DMS79 (cell line): ENCODE measurements at places on chromosomes 1 and 21.

- no peak for DNase-seq
These were observed 2.2 kb upstream of the SPRR4 start for GRCh38 chr1:152968248-152968647.

DNA sequence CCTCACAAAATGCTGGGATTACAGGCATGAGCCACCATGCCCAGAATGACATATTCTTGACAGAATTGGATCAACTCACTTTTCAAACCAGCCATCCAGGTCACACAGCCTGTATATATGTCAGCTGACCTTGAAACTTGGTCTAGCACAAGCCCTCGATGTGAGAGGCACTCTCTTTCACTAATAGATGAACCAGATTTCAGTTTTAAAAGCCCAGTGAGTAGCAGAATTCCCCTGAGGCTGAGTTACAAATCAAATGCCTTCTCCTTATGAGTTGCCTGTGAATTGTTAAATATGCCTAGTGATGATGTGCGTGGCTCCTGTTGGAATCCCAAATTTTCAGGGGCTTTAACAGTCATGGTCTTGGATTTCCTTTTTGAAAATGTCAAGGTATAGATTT, 88.7 kb downstream of the CD247 start:
- DNase-seq, result no peak

GRCh38 chr1:203629507-203630082, 3.0 kb downstream of the ATP2B4 start:
- peak; percentile 14 for DNase-seq

DNA sequence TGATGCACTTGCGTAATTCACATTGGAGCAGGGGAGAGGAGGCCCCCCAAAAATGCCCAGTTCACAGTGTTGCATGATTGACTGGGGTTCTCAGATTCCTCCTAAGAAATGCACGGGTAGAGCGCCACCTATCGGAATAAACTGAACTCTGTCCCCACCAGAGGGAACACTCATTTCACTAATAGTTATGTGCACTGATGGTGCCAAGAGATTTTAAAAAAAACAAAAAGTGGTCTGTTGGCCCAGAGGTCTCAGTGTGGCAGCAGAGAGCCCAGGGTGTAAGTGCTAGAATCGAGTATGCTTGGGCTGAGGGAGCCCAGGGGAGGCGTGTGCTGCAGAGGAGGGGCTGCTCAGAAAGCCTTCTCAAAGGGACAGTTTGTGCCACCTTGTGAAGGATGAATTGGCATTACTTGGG, 6.9 kb downstream of the PINK1 start:
- DNase-seq, result no peak

- no peak for DNase-seq
These were observed 20.0 kb downstream of the METTL13 start for GRCh38 chr1:171801487-171801891.

DNA sequence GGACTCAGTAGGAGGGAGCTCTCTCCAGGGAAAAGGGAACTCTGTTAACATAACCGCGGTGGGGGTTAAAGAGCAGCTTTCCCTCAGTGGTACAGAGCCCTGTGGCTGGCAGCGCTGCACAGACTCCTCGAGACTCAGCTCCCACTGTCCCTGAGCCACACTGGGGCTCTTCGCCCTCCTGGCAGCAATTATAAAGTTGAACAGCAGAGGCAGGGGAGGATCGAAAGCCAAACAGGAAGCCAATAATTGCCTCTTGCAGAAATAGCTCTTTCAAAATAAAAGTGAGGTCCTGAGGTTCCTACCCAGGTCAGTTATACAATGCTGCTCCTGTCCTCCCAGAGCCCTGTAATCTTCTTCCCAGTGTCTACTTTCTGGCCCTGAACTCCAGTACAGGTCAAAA, 77.0 kb downstream of the FAM78B start:
- no peak for DNase-seq

DNA sequence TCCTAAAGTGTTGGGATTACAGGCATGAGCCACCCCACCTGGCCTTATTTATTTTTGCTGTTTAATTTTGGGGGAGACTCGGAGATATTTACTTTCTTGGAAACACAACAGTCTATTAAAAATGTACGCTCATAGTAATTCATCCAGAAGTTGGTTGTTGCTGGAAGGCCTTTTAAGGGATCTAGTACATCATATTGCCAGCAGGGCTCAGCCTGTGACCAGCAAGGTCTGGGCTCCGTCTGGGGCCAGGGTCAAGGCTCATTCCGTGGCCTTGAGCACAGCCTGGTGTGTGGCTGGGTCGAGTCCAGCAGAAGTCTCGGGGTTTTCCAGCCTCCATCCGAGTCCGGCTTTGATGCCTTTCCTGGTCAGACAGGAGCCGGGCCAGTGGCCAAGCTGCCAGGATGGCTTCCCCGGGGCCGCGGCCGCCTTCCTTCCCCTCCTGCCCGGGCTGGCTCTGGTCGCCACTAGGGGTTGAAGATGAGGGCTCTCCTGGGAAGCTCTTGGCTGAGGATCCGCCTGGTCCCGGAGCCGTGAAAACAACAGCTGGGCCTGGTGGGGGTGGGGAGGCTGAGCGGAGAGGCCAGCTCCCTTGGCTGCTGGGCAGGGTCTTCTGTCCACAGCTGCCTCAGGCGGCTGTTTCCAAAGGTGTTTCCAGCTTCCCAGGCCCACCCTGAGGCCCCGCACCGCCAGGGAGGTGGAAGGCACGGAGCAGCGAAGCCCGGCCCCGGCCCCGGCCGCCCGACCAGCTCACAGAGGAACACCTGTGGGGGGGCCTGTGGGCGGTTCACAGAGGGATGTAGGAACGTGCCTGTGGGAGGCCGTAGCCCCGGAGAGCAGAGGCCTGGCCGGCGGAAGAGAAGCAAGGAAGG, 5.1 kb upstream of the VWA1 start:
- DNase-seq, result peak; percentile 61

- DNase-seq, result no peak
These were observed 13.7 kb upstream of the TENT5C start for GRCh38 chr1:117592155-117592554.

- no peak for DNase-seq
These were observed 69.2 kb upstream of the SSBP3 start for GRCh38 chr1:54475357-54475881.

DNA sequence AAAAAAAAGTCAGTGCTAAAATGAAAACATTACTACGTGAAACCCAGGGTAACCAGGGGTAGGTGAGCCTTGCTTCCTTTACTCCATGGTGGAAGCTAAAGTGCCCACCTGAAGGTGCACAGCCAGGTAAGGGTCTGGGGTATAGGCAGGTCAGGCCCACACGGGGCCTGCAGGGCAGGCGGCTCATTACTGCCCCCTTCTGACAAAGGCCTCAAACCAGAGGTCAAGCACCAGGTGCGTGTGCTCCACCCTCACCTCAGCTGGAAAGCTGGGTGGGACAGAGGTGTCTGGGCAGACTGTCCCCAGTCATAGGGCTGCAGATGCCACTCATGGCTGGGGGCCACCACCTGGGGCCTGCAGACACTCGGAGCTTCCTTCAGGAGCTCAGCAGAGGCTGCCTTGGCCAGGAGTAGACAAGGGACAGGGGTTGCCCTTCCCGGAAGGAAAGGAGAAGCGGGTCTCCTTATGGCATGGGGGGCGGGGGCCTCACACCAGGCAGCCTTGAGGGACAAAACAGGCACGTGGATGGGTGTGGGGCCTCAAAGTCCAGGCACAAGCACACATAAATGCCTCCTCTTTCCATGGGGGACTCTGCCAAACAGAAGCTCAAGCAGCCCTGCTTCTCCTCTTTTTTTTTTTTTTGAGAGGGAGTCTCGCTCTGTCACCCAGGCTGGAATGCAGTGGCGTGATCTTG, 36.2 kb downstream of the ACOT7 start:
- DNase-seq, result no peak

DNA sequence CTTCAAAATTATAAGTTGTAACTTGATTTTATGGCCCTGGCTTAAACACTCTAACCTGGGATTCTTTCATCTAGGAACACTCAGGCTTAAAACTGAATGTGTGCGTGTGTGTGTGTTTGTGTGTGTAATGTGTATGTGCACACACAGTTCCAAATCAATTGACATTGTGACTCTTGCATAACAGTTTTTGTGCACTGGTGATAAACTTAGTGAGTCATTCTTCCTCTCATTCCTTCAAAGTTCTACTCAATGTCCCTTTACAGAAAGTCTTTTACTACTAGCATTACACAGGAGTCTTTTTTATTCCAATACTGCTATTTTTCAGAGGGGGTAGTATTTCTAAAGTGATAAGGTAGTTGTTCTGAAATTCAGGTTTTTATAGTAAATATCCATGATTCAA, 943.6 kb downstream of the KCNT2 start:
- DNase-seq, result no peak

GRCh38 chr1:8011016-8011415, 15.1 kb downstream of the ERRFI1 start:
- no peak for DNase-seq

GRCh38 chr1:3069491-3070308, 697 bp downstream of the PRDM16 start:
- peak; percentile 64 for DNase-seq

DNA sequence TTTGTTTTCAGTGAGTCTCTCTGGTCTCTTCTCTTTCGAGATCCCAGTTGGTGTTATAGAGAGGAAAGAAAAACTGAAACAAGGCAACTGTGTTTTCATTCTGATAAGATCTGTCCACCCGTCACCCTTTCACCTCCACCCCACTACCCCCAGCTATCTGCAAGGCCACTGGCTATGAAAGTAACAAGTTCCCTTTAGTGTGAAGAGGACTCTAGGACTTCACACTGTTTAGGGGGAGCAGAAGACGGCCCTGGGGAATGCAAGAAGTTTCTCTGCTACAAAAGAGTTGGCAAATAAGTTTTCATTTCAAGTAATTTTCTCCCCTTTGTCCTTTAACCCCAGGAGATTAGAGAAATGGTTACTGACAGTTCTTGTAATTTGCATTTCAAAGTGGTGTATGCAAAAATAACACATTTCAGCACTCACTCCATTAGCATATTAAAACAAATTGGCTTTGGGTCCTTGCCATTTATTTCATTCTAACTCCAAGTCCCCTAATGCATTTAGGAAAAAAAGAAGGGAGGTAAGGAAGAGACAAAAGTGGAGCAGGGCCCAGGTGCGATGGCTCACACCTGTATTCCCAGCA, 79.6 kb upstream of the PPM1J start:
- DNase-seq, result no peak

DNA sequence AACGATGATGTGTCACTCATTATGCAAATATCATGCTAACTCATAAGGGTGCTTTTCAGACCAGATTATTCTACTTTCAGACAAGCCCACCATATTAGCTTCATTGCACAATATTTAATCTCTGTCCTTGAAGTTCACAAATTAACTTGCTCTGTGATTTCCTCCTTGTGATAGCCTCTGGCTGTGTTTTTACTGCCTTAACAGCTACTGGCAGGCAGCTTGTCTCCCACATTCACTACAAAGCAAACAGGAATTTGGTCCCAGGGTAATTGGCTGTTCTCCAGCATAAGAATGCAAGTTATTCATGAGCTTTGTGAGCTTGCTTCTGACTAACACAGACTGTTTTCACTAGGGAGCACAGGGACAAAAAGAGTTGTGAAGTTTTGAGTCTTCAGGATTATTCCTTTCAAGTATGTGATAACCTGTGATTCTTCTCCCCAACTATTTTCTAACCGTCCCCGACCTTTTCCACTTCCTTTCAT, 87.9 kb upstream of the HMCN1 start:
- DNase-seq, result no peak

DNA sequence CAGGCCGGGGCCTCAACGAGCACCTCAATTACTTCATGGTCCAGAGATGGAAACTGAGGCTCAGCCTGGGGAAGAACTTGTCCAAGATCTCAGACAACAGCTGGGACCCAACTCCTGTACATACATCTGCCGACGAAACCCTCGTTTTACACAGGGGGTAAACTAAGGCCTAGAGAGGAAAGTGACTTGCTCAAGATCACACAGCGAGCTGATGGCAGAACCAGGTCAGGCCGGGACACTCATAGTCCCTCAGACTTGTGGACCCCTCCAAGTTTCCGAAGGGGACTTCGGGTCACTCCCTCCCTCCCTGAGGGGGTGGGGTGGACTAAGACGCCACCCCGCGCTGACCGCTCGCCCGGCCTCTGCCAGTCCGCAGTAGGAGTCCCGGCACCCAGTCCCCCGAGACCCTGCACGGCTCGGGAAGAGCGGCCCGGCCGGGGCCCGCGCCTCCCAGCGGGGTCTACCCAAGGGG, 430 bp downstream of the WASF2 start:
- no peak for DNase-seq

GRCh38 chr1:156050376-156050775, 3.2 kb downstream of the UBQLN4 start:
- no peak for DNase-seq

- peak; percentile 53 for DNase-seq
These were observed 41.6 kb upstream of the AGL start for GRCh38 chr1:99808391-99809115.

GRCh38 chr1:30106125-30106524, 617.3 kb downstream of the MATN1 start:
- DNase-seq, result no peak

DNA sequence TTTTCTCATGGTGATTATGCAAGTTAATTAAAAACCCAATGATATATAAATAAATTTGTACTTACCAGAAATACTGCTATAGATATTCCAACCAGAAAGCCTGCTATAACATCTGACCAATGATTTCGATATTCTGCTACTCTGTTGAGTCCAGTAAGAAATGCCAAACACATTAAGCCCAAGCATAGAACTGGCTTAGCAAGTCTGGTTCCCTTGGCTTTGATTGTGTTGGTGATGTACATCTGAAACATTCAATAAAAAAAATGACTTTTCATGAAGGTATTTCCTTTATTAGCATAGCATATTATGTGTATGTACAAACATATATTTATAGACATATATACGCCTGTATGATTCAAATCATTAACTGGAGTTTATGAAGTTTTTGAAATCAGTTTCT, 82.8 kb downstream of the PLPPR5 start:
- no peak for DNase-seq

- DNase-seq, result no peak
These were observed 129.6 kb upstream of the CACHD1 start for GRCh38 chr1:64340361-64340760.

DNA sequence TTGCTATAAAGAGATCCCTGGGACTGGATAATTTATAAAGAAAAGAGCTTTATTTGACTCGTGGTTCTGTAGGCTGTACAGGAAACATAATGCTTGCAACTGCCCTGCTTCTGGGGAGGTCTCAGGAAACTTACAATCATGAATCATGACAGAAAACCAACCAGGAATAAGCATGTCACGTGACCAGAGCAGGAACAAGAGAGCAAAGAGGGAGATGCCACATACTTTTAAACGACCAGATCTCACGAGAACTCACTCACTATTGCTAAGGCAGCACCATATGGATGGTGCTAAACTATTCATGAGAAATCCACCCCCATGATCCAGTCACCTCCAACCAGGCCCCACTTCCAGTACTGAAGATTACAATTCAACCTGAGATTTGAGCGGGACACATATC, 49.8 kb upstream of the RCC1 start:
- no peak for DNase-seq

DNA sequence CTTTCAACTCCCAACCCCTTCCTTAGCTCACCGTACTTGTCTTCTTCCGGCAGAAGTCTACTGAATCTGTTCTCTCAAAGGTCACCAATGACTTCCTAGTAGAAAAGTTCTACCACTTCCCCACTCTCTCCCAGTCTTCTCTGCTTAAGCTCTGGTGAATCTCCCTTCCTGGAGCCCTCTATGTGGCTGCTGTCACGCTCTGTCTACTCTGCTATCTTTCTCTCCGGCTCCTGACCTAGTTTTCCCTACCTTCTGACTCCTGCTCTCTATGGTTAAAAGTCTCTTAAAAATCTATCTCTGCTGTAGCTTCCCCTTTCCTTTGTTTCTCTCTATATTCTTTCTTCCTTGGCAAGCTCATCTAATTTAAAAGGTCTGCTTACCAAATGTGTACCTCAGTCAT, 350.1 kb upstream of the GREM2 start:
- DNase-seq, result no peak

- DNase-seq, result peak; percentile 17
These were observed 25.7 kb upstream of the PDE9A start for GRCh38 chr21:42627527-42628289.
